Breast epithelium (tissue), 4 donors: ENCODE measurements at places on chromosomes 12 and 14. TPM values are rescaled to one million over a fixed set of nuclear protein-coding genes. Genes with fewer than 3 reads are reported as not detected.

DNA sequence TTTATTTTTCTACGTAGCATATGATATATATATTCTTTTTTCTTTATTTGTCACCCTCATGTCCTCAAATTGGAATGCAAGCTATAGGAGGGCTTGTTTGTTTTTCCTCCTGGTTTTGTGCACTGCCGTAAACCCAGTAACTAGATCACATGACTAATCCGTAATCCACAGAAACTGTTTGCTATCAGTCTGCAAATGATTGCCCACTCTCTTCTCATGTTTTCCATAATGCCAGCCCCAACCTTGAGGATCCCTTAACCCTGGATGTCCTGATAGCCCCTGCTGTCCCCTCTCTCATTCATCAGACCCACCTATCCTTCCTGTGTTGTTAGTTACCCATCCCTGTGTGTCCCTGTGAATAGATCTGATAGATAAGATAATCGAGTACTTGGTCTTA, 94.0 kb downstream of the TSPAN9 start:
- no peak for DNase-seq

The HNRNPC gene
- total RNA-seq = 760 TPM

- DNase-seq = no peak
Measured at GRCh38 chr12:116659771-116660481, 77.9 kb downstream of the SPRING1 start.

The KRT83 gene
- not detected for total RNA-seq

DNA sequence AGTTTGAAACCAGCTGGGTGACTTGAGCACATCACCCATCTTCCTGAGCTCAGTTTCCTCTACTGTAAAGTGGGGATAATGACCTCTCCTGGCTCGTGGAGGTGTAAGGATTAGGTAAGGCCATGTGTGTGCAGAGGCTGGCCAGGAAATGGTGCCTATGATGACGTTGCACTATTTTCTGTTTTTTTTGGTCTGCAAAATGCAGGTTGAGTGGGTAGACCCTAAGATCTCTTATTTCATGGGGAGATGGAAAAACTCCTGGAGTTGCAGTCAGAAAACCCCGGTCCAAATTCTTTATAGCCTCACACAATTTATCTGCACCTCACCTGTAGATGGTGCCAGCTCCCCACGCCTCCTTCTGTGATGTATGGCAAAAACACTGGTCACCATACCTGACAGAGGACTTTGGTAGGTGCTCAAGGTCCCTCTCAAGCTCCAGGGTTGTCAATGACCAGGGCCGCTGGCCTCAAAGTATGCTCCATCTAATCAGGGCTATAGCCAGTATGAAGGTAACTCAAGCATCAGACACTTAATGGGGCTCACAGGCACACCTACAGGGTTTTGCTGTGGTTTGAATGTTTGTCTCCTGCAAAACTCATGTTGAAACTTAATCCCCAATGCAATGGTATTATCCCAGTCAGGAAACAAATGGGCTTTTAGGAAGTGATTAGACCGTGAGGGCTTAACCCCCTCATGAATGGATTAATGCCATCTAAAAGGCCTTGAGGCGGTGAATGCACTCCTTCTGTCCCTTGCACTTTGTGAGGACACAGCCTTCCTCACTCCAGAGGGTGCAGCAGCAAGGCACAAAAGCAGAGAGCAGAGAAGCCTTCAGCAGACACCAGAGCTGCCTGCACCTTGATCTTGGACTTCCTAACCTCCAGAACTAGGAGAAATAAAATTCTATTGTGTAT, 17.6 kb downstream of the C14orf132 start:
- DNase-seq = no peak

The NTF3 gene
- 1.3 TPM for total RNA-seq

The CCDC38 gene
- total RNA-seq = not detected

- no peak for DNase-seq
Measured at GRCh38 chr12:95789126-95790032, 1.2 kb downstream of the NTN4 start.

The C3AR1 gene
- 17.7 TPM for total RNA-seq

The PHLDA1 gene
- total RNA-seq = 5.8 TPM

- DNase-seq = no peak
Measured at GRCh38 chr14:29842228-29842627, 85.4 kb downstream of the PRKD1 start.

The ACVRL1 gene
- total RNA-seq = 274 TPM

The BCL2L2 gene
- 55.5 TPM for total RNA-seq

DNA sequence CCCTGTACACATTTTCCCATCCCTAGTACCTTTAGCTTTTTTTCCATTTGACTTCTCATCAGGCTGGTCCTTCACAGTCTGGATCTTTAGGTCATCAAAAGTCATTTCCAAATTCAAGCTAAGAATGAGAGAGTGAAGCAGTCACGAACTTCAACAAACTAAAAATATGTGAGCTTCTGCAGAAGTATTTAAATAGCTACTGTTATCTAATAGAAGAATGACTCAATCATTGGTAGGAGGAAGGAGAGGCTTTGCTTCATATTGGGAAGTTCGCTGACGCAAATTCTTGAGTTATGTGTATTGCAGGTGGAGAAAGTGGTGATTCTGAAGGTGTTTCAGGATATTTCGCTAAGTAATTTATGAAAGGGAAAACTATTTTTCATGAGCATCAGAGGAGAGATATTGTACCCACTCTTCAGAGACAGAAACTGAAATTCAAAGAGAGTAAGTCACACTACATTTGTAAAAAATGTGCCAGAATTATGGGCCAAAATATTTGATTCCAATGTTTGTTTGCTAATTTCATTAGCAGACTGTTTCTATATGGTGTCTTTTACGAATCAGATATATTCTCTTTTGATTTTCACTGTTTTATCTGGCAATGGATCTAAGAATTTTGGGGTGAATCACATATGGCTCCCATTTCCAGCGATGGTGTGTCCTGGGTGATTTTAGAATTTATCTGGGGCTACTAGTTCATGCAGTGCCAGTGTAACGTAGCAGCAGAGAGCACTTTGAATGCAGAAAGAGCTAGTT, at the start of gene OLR1:
TSS of gene OLR1 (minus strand) at position 160 of the 756 bp plus-strand sequence. CDS start at position 105, 55 bp downstream.
- no peak for DNase-seq

The AMN gene
- total RNA-seq = 0.88 TPM

GRCh38 chr12:69984241-69984640, 159.2 kb downstream of the MYRFL start:
- DNase-seq = no peak

The TCP11L2 gene
- total RNA-seq = 35.4 TPM

GRCh38 chr12:88298761-88299242, 156.7 kb downstream of the TMTC3 start:
- no peak for DNase-seq

DNA sequence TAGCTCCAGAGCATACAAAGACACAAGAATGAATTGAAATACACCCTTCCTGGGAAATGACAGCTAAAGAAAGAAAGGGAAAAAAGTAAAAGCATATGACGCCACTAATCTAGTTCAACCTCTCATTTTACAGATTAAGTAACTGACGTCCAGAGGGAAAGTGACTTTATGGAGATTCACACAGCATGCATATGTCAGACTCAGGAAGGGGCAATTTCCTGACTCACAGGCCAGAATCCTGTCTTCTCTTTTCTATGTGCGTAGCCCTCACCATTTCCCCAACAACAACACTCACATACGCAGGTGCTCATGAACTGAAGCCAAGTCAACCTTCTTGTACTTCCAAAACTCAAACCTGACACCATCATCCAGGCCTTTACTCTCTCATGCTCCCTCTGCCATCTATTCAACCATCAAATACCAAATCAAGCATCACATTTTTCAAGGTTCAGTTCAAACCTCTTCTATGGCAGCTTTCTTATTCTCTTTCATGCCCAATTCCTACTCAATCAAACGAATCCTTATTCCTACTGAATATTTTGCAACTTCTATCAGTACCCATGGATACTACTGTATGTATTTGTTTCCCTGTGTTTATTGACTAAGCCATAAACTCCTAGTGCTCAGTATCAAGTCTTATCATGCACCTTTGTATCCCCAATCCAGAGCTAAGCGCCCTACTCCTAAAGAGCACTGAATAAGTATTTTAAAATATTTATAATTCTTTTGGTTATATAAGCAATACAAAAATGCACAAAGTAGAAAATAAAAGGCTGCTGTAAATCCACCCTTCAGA, 52.8 kb downstream of the STXBP6 start:
- DNase-seq = no peak

DNA sequence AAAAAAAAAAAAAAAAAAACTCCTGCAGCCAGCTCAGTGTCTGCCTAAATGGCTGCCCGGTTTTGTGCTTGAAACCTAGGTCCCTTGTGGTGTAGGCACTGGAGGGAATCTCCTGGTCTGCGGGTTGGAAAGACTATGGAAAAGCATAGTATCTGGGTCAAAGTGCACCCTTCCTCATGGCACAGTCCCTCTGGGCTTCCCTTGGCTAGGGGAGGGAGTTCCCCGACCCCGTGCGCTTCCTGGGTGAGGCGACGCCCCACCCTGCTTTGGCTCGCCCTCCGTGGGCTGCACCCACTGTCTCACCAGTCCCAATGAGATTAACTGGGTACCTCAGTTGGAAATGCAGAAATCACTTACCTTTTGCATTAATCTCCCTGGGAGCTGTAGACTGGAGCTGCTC, 14.3 kb downstream of the PTCSC3 start:
- no peak for DNase-seq

The GPR65 gene
- 1.1 TPM for total RNA-seq

The INF2 gene
- 70.9 TPM for total RNA-seq

The NGB gene
- total RNA-seq = not detected

DNA sequence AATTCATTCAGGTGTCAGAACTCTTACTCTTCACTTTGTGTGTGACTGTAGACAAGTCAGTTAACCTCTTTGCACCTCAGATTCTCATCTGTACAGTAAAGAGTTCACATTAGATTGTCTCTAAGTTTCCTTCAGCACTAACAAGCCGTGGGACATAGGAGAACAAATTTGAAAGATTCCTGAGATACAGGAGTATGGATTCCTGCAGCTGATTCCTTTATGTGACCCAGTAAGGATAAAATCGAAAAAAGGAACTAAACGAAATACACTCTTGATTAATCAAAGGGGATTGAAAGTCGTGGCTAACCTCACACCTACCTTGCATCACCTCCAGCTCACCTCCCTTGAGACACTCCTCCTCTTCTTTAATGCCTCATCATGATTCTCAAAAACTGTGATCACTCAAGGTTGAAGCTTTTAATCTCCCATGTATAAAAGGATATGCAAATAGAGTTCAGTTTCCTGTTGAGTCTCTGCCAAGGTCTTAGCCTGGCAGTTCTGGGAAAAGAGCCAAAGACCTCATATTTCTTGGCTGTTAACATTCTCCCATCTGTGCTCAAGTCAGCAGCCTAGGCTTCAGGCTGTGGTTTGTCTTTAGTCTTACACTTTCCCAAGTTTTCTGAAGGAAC, 156.6 kb downstream of the DAD1 start:
- DNase-seq = no peak

DNA sequence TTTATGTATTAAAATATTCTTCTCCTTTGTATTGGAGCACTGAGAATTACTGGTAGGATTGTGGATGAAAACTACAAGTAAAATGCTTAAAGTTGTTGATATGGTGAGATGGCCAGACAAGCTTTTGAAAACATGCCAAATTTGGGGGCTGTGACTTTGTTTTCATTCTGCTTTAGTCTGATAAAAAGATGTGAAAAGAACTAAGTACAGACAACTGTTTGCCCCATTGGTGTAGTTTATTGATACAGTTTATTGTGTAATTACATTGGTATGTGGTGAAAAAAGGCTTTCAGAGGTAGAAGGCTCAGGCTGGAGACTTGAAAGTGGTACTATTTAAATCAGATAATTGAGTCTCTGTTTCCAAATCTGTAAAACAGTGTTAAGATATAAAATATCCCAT, 746.8 kb downstream of the DIO2 start:
- no peak for DNase-seq

DNA sequence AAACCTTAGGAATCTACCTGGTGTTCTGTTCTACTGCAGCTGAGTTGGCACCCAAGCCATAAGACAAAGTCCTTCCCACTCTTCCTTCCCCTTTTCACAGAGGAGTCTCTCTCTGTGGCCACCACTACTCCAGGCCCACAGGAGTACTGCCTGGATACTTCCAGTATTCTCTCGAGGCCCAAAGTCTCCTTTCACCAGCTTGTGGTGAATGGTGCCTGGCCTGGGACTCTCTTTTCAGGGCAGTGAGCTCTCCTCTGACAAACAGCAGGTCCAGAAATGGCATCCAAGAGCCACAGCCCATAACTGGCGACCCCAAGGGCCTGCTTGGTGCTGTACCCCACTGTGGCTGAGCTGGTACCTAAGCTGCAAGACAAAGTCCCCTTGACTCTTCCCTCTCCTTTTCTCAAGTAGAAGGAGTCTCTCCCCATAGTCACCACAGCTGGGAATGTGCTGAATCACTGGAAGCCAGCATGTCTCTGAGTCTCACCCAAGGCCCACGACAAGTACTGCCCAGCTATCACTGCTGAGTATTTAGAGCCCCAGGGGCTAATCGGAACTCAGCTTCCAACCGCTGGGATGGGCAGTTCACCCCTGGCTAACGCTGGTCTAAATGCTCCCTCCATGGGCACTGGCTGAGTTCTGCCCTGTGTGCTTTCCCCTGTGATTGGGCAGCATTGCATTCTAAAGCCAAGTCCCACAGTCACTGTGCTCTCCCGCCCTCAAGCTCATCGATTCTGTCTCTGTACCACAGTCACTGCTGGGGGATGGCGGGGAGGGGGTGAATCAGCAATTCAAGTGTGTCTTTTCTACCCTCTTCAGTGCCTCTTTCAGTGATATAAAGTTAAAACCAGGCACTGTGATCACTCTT, 6.1 kb downstream of the A2ML1 start:
- no peak for DNase-seq

- no peak for DNase-seq
Measured at GRCh38 chr12:104903648-104904423, 54.3 kb downstream of the SLC41A2 start.

The ESR2 gene
- 0.98 TPM for total RNA-seq

GRCh38 chr12:110046451-110047187, 1.7 kb downstream of the C12orf76 start:
- DNase-seq = no peak

GRCh38 chr12:67669934-67670631, 21.5 kb downstream of the DYRK2 start:
- DNase-seq = no peak

DNA sequence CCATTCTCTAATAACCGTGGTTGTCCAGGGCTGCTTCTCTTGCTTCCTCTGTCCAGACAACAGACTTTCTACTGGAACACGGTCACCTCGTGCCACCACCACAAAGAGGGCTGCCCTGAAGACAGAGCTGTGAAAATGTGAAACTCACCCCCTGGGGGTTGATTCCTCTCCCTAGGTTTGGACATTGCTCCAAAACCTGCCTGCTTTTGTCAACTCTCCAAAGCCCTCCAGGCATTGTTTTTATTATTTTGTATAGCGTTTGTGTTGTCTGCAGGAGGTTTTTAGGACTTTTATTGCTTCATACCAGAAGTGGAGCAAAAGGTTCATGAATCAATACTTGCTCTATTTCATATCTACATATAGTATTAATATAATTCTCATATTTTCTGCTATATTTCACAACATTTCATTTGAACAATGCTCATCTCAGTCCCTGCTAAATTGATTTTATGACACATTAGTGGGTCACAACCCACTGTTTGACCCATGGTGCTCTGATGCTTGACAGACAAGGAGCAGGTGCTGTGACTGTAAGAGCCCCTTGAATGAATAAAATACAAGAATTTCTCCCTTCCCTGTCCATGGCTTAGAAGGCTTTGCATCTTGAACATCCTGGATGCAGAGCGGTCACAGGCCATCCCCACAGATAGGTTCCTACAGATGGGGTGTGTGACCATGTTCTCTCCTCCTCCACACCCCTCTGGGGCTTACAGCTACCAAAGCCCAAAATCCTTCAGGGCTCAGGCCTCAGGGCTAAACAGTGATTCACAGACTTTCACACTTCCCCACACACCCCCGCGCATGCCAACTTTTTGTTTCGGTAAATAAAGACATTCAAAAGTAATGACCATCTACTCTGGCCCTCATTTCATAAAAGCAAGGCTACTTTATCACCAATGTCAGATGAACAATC, 20.6 kb upstream of the EML1 start:
- no peak for DNase-seq
